CD4-positive, CD25-positive, alpha-beta regulatory T cell (primary cell): ENCODE measurements at places on chromosomes 12 and 14. TPM values are rescaled to one million over a fixed set of nuclear protein-coding genes. Genes with fewer than 3 reads are reported as not detected.

Gene ARMH4
- total RNA-seq: 0.27 TPM

Gene CYP46A1
- not detected for total RNA-seq

Gene TMX1
- total RNA-seq: 19.5 TPM

Gene SCN8A
- 1.1 TPM for total RNA-seq

Gene KLRB1
- total RNA-seq: 17.6 TPM

Gene LRRC9
- total RNA-seq: not detected

Gene TMEM132D
- total RNA-seq: not detected

Gene CCDC59
- 141 TPM for total RNA-seq

Gene NPAS3
- not detected for total RNA-seq

Gene PZP
- total RNA-seq: not detected

Gene FGF23
- total RNA-seq: not detected

Gene ABHD12B
- total RNA-seq: 0.64 TPM

Gene VWF
- total RNA-seq: 1.3 TPM

Gene COCH
- total RNA-seq: not detected

Gene PTGER2
- total RNA-seq: 23.1 TPM

Gene IL23A
- 27.1 TPM for total RNA-seq

Gene BCL7A
- 2.0 TPM for total RNA-seq

Gene NEDD8
- 89.1 TPM for total RNA-seq
